Dermis microvascular lymphatic vessel endothelial cell (primary cell): ENCODE measurements at places on chromosomes 1 and 21. TPM values are rescaled to one million over a fixed set of nuclear protein-coding genes. Genes with fewer than 3 reads are reported as not detected.
A peak's percentile ranks its signal among the peaks of the same experiment; 100 is the strongest.

GRCh38 chr1:85816606-85817005, 108.4 kb upstream of the ZNHIT6 start:
- DNase-seq: no peak

Gene TEX38
- not detected in 2 replicates for total RNA-seq

DNA sequence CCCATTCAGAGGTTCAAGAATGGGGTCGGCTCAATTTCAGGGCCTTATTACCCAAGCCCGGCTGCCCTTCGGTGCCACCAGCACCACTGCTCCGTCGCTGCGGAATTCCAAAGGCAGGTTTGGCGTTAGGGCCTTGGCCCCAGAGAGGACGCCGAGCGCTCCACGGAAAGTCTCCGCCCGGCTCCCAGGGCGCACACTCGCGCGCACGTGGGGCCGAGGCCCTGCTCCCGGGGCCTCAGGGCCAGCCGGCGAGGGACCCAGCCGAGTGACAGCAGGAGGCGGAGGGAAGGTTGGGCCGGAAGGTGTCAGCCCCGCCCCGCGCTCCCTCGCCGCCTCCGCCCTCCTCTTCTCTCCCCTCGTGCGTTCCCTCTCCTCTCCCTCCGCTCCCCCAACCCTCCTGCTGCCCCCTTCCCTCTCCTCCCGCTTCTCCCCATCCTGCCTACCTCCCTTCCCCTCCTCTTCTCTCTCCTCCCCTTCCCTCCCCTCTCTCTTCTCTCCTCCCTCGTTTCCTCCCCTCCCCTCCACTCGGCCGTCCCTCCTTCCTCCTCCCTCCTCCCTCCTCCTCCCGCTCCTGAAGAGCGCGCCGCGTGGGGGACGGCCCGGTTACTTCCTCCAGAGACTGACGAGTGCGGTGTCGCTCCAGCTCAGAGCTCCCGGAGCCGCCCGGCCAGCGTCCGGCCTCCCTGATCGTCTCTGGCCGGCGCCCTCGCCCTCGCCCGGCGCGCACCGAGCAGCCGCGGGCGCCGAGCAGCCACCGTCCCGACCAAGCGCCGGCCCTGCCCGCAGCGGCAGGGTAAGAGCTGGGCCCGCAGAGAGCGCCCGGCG, at the start of gene ETS2:
Gene ETS2 (plus strand): TSS at position 602 of the 825 bp plus-strand sequence. CDS start 4,106 bp downstream, outside the sequence.
- peak; percentile 30 for DNase-seq

DNA sequence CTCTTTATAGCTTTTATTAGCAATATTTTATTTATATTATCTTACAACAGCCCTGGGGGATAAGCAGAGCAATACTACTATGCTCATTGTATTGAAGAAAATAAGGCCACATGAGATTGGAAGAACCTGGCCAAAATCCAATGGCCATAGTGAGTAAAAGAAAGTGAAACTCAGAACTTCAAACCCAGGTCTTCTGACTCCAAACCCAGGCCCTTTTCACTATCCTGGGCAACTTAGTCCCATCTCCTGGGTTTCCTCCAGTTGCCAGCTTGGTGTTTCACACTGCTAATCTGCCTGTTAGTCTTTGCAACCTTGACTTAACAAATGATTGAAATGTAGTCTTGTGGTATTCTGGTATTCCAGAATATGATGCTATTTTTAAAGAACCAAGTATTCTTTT, 22.4 kb upstream of the EXO1 start:
- DNase-seq: no peak

DNA sequence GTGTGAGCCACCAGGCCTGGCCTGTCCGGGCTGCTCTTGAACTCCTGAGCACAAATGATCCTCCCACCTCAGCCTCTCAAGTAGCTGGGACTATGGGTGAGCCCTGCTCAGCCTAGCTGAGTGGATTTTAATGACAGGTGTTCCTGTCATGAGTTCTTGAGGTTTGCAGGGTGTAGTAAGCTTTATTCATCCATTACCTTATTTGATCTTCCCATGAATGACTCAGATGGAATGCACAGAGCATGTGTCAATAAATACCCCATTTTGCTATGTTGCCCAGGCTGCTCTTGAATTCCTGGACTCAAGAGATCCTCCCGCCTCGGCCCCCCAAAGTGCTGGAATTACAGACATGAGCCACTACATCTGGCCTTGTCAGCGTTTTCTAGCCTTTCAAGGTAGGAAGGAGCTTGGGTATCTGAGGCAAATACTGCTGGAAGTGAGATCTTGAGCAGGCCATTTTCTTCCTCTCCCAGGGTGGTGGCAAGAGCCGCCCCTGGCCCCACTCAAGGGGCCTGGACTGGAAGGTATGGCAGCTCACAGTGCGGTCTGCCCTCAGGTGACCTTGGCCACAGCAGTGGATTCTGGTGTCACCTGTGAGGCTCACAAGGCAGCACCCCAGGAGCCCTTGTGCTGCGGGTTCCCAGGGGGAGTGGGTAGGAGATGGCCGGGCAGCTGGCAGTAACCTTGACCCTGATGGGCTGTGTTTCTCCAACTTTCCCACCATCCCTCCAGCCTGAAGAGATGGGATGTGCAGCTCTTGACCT, 20.0 kb downstream of the PIK3CD start:
- DNase-seq: no peak

Gene SLFNL1
- total RNA-seq: 0.13 and 0.25 TPM in 2 replicates

GRCh38 chr1:8463144-8463927, 145.4 kb downstream of the SLC45A1 start:
- DNase-seq: peak; percentile 9
